ENCODE measurements at places on chromosomes 5 and 9.
A peak's percentile ranks its signal among the peaks of the same experiment; 100 is the strongest.

GRCh38 chr9:111842313-111842712 lies 47.6 kb upstream of the SHOC1 start:
- DNase-seq: no peak

DNA sequence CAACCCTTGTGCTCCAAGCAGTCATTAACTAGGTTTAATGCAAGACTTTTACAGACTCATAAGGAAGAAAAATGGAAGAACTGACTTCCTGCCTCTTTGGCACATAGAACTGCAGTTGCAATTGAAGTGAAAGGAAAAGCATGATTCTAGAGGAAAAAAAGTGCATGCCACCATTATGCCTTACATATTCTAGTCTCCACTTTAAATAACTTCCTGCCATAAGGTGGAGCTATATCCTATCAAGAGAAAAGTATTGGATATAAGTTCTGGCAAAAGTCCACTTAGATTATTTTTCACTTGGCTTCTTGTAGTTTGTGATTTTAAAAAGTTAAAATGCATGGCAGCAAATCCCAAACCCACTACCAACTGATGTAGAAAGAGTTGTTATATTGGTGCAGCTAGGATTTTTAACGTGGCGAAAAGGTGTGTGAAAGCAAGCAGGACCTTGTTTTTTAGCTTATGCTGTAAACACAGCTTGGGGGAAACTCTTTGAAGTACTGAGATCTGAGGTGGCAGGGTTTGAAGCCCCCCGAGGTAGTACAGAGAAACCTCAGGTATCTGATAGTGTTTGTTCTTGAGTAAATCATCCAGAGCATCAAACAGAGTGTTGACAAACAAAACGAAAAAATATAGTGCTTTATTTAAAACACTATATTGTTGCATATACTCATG lies 117.9 kb downstream of the ANXA1 start:
- no peak for DNase-seq

DNA sequence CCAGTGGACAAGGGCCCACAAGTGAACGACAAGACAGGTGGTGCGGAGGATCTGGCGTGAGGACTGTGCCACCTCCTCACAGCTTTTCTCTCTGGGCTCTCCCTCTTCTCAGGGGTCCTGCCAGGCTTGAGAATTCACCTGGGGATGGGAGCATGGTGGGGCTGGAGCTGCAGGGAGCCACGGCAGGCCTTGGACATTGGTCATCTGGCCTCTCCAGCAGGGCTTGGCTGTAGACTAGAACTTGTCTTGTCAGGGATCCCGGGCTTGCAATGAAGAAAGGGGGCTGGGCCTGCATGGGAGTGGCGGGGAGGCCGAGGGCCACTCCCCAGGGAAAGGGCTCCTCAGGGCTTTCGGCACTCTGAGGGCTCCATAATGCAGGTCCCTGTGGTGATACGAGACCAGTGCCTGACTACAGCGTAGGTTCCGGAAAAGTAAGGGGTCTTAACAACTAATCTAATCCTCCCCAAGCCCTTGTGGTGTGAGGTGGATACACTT lies 126.7 kb downstream of the MACROH2A1 start:
- no peak for DNase-seq

DNA sequence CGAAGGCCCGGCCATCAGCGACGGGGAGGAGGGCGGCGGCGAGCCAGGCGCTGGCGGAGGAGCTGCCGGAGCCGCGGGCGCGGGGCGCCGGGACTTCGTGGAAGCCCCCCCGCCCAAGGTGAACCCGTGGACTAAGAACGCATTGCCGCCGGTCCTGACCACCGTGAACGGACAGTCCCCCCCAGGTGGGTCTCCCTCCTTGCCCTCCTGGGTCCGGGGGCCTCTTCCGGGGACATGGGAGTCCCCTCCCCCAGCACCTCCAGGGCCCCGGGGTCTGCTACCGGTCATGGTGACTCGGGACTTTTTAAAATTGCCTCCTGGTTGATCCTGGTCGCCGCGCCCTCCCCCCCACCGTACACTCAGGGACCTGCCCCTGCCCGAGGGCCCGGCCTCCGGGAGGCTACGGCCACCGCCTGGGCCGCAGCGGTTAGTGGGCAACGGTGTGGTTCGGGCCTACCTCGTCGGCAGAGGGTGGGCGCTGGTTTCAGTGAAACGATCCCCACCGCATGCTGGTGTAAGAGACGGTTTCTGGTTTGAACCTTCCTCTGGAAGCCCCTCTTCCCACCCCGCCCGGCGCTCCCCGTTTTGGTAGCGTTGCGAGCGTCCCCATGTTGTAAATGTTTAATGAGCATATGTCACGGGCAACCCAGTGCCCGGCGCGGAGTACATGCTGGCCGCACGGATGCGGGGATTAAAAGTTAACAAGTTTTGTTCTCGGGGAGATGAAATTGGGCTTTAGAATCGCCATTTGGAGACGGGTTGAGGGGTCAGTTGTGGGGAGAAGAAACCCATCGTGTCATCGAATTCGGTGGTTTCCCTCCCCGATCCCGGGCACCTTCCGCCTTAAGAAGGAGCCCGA lies 1.1 kb downstream of the LARP1 start:
- peak; percentile 33 for DNase-seq

GRCh38 chr5:178382754-178383164 lies 150.2 kb upstream of the PHYKPL start:
- no peak for DNase-seq

DNA sequence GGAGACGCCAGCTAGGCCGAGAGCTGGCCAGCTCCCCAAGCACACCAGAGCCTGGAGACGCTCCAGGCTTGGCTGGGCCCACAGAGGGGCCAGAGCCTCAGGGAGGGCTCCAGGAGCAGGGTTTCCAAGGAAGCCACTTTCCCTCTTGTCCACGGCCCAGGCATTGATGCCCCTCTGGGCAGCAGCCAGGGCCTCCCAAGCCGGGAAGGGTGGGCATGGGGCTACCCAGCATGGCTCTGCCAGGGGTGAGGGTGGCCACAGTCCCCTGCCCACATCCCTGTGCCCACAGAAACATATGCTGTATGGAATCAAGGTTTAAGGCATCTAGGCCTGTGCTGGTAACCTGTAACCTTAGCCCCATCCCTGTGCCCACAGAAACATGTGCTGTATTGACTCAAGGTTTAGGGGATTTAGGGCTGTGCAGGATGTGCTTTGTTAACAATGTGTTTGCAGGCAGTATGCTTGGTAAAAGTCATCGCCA lies 1.5 kb upstream of the DPP7 start:
- DNase-seq: no peak

DNA sequence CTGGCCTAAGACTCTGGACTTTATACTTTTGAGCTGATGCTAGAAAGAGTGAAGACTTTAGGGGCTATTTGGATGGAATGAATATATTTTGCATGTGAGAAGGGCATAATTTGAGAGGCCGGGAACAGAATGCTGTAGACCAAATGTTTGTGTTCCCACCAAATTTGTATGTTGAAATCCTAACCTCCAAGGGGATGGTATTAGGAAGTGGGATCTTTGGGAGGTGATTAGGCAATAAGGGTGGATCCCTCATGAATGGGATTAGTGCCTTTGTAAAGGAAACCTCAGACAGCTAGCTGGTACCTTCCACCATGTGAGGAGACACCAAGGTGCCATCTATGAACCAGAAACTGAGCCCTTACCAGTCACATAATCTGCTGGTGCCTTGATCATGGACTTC lies 165.1 kb upstream of the S1PR3 start:
- DNase-seq: no peak

DNA sequence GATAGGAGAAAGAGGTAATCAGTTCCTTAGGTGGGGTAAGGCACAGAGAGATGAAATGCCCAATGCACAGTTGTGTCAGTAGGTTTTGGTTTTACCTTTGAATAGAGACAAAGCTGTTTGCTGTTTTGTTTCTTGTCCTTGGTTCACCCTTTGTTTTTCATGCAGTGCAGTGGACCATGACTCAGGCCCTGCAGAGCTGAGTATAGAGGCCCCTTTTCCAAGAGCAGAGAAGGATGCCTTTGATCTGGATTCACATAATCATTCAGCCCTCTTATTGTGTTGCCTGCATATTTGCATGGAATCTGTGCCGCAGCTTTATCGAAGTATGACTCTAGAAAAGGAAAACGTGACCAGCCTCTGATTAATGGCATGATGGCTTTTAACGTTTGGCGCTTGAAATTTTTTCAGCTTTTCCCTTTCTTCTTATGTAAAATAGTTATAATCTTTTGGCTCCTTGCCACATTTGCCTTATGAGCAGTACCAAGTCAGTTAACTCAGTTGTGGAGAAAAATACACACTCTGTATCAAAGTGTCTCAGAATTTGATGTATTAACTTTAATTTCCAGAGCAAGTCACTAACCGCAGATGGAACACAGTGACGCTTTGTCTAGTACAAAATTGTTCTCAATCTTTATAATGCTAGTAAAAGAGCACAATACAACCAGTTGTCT lies 197.6 kb downstream of the KDM4C start:
- DNase-seq: no peak

DNA sequence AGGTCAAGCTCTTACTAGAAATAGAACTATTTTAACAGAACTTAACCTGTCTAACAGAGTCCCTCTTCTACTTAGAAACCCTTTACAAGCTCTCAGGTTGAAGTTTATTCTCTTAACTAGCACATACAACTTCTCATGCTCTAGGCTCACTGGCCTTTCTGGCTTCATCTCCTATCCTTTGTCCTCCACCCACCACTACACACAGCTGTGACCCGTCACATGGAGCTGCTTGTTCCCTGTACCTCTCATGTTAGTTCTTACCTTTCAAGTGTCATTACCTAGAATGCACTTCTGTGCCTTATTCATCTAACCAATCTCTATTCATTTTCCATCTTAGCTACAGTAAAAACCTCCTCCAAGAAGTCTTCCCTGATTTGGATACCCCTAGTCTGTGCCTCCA lies 89.4 kb upstream of the APC start:
- no peak for DNase-seq

DNA sequence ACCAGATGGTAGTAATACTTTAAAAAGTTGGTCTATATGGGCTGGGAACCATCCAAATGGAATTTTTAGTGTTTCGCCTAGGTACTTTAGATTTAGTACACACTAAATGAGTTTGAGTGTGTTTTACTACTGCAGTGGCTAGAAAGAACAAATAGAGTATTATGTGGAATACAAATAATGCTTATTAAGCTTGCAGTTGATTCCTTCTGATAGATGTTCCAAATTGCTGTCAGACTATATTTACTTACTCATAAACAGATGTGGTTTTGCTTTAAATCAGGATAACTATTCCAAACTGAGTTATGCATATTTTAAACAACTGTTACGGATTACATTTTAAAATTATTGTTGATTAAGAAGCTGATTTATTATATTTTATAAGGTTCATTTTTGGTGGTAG lies 103.3 kb downstream of the ZSWIM6 start:
- DNase-seq: no peak

DNA sequence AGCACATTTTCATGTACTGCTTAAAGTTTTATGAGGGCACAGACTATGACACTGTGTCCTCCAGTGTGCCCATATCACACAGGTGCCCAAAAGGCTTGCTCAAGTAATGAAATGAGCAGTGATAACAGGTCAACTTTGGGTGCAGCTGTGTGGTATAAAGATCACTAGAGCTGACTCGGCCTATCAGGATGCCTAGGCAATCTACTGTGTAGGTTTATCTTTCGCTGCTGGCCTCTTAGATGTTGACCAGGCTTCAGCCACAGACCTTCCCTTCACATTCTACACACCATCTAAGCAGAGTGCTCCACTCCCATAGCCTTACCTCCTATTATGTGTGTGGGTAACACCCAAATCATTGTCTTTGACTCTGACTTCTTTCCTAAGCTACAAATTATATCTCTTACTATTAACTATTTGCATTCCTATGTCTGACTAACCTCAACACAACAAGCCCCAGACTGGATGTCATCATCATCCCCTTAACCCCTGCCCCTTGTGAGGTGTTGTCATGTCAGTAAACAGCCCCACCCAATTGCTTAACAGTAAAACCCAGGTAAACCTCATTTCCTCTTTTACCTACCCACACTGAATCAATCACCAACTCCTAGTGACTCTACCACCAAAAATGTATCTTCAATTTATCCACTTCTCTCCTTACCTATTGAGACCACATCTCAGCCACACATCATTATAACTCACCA lies 2.5 kb downstream of the SREK1IP1 start:
- DNase-seq: no peak

DNA sequence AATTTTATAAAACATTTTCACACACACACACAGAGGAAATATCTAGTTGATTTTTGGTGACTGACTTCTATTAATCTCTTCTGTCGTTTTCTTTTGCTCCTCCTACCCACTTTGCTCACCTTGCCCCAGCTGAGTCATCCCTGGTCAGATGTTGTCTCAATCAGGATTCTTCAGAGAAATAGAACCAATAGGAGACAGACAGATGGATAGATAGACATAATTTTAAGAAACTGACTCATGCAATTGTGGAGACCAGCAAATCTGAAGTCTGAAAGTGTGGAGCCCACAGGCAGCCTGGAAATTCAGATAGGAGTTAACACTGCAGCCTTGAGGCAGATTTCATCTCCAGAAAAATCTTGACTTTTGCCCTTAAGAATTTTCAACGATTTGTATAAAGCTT lies 37.0 kb upstream of the PIK3R1 start:
- DNase-seq: no peak
